HFFc6 (cell line): ENCODE measurements at places on chromosomes 6 and 20. TPM values are rescaled to one million over a fixed set of nuclear protein-coding genes. Genes with fewer than 3 reads are reported as not detected.

The EYS gene
- total RNA-seq: 0.32 TPM in 1 of 3 replicates, not detected in the others

The COL11A2 gene
- total RNA-seq: 0.24 to 0.67 TPM (median 0.47 TPM) in 3 replicates

DNA sequence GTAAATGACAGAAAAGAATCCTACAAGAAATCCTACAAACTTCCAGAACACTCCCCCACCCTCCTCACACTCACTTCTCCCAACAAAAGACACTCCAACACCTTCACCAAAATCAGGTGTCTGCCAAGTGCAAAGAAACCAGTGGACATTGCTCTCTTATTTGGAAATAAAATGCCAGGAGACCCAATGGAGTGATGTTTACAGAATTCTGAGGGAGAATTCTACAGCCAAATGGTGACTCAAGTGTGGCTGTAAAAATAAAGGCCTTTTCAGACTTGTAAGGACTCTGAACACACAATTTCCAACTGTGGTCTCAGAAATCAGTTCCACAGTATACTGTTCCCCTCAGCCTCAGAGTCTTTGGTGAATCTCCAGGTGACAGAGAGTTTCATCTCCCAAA lies 109.6 kb upstream of the CARMIL1 start:
- peak; percentile 17 for DNase-seq

DNA sequence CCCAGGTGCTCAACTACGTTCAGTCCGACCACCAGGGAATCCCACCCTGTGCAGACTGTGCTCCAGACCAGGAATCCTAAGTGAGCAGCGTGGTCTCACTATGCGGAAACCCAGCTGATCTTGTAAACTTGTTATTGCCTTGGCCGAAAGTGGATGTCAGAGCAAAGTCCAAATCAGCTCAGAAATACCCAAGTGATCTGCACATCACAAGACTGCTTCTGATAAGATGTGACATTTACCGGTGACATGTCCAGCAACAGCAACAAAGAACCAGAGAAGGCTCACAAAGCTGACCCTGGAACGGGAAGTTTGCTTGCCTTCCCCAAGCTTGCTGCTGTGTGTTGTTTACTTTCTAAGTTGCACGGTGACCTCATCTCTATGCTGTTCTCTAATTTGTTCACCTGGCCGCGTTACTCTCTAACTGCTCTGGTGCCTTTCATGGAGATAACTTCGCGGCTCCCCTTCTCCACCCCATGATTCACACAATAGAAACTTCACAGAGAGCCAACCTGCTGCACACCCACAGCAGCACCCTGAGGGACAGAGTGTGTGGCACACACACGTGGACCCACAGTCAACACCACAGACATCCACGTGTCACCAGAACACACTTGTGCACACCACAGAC lies 1.7 kb downstream of the BNIP5 start:
- no peak for DNase-seq

- no peak for DNase-seq
Observed at GRCh38 chr6:6538261-6538660, 50.3 kb upstream of the LY86 start.
